ENCODE measurements at places on chromosomes 2 and 18.

DNA sequence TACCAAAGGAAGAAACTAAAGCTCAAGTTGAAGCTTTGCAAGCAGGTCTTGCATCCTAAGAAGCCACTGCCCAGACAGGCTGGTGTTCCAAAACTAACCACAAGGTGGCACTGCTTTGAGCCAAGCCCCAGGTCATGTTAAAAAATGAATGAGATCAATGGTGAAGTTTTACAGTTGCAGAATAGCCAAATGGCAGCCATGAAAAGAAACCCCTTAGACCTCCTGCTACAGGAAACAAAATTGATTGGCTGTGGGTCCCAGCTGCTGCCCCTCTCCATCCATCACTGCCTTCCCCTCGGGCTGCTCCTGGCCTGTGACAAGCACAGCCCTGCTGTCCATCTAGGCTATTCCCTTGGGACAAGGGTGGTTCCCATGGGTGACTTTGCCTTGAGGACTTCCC, 20.7 kb upstream of the MREG start:
- DNase-seq, result peak; percentile 45

GRCh38 chr18:25349926-25350487, 2.0 kb downstream of the ZNF521 start:
- no peak for DNase-seq

DNA sequence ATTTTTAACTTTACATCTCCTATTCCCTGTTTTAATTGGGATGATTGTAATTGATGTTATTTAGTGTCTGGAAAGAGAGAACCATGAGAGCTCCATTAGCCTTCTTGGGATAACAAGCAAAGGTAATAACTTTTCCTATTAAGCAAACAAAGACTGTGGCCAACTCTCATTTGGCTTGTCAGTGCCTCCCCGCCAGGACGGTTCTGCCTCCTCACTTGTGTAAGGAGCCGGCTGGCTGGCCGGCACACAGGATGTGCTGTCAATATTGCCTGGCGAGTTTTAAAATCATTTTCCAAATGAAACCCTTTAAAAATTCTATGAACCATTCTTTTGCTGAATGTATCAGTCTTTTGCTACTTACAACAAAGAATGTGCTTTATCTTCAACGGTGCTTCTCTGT, 898.3 kb downstream of the CPS1 start:
- DNase-seq, result no peak

- DNase-seq, result no peak
Measured at GRCh38 chr18:51952844-51953243, 387.2 kb upstream of the DCC start.

DNA sequence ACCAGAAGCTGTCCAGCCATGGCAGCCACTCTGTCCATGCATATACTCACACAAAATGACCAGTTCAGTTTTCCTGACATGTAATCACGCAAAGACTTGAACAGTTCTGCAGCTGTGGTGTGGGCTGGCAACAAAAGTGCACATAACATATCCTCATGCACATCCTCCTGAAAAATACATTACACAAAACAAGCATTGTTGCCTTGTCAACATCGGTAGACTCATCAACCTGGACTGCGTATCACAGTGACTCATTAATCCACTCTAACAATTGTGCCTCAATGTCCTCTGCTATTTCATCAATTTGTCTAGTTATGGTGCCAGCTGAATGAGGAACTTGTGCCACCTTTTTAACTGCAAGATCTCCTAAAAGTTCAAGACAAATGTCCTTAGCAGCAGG, 19.5 kb downstream of the RBKS start:
- no peak for DNase-seq

GRCh38 chr2:188324067-188324466, 32.4 kb downstream of the GULP1 start:
- DNase-seq, result no peak

DNA sequence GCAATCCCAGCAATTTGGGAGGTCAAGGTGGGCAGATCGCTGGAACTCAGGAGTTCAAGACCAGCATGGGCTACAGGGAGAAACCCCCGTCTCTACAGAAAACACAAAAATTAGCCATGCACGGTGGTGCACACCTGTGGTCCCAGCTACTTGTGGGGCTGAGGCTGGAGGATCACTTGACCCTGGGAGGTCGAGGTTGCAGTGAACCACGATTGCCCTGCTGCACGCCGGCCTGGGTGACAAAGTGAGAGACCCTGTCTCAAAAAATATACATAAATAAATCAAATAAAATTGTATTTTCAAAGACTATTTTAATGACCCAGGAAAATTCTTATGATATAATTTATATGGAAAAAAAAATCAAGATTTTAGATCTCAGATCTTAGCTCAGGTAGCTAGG, 191.5 kb downstream of the ZFP36L2 start:
- DNase-seq, result no peak

- no peak for DNase-seq
Measured at GRCh38 chr2:206802654-206803514, 37.5 kb downstream of the FASTKD2 start.

DNA sequence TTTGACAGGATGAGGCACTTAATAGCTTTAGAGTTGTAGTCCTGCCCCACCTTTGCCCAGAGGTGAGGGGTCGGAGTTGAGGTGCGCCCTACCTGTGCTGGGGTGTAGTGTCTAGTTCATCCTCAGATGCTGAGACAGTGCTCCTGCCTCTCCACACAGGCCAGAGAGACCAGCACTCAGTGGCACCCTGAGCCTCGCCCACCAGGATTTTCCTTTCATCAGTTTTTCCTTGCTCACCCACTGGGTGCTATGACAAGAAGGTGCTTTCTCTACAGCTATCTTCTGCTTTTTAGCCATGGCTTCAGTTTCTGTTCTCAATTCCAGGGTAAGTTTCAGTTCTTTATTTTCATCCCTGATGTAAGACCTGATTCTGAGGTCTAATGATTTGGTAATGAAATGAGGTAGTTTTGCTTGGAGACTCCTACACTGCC, 16.8 kb upstream of the TMEM131 start:
- no peak for DNase-seq

DNA sequence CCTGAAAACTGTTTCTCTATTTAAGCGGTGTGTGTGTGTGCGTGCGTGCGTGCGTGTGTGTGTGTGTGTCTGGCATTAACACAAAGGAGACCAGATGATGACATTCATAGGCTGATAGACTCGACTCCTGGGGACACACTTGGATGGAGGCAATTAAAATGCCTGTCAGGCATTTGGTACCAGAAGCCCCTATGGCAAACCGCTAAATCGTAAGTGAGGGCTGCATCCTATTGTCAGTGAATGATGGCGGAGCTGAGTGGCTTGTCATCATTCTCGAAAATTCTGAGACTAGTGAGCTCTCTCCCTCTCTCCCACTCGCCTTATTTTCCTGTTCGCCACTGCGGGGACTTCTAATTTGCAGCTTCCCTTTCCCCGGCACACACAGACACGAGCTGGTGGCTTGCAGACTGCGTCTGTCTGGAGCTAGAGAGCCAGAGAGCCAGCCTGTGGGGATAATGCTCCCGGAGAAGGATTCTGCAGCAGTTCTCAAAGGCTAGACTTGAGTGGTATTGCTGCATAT, 155.4 kb downstream of the MAP2 start:
- DNase-seq, result no peak

DNA sequence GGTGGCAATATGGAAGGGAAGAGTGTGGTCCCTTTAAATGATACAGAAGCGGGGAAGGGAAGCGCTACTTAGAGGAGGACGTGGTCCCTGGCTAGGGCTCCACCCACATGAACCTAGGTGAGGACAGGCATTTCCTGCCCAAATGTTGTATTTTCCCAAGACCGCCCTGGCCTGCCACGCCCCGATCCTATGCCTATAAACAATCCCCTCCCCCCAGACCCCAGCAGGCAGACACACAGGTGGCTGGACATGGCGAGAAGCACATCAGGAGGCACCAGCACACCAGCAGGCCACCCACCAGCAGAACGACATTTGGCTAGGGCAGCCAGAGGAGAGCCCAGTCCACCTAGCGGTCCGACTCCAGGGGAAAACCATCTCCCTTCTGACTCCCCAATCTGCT, 47.2 kb downstream of the METTL8 start:
- DNase-seq, result no peak

DNA sequence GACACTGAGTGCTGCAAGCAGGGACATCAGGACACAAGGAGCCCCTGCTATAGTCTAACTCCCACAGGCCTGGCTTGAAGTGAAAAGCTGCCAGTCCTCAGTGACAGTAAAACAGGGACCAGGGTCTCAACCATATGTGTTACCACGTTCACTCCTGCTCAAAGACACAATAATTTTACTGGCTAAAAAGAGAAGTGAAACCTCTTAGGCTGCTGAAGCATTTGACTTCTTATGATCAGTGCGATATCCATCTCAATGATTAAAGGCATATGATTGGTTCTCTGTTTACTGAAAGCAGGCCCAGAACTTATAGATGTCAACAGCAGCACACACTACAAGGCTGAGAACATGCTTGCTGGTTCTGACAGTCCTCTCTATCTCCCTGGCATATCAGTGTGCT, 129.8 kb upstream of the LMAN1 start:
- DNase-seq, result no peak

DNA sequence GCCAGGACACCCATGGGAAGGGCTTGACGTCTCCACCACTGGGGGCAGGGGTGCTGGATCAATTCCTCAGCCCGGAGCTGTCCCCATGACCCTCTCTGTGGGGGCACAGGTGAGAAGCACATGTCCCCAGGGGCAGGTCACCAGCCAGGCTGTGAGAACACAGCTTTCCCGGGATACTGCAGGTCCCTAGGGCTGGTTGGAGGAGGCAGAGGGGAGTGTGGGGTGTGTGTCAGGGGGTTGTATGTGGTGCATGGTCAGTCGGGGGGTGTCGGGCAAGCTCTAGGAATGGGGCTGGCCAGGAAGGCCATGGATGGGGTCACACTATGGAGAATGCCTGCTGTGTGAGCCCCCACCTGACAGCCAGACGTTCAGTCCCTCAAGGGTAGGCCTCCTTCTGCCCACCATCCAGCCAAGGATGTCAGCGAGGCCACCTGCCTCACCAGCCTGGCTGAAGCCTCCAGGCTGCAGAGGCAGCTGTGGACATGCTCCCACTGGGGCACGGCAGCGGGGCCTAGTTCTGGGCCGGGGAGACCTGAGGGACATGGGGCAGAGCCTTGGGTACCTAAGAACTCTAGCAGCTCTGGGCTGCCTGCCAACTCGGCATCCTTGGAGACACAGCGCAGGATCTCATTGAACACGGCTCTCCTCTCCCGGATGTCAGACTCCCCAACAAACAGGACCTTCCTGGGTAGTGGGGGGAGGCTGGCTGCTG, 10.3 kb downstream of the HS1BP3 start:
- DNase-seq, result no peak

DNA sequence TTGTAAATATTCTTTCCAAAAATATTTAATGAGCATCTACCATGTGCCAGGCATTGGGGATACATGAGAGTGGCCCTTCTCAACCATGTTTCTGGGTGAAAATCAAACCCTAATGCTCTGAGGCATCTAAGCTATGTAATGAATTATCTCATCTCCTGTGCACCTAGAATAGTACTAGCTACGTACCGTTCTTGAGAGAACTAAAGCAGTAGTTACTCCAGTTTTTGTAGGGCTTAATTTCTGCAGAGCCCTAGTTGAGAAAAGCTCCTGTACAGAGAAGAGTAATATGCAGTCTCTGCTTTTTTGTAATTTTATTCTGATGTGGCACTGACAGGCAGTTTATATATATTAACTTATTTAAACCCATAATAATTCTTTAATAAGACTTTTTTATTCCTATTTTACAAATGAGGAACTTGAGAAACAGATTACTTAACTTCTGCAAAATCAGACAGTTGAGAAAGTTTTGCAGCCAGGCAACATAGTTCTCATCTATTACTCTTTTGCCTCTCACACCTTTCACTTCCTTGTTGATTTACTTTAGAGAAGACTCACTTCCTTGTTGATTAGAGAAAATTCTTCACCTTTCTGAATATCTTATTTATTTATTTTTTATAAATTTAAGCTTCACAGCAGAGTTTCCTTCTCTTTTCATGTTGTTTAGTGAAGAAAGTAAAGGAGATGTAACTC, 3.1 kb downstream of the SPOPL start:
- DNase-seq, result no peak

GRCh38 chr18:47418746-47419145, 167.3 kb upstream of the SKOR2 start:
- no peak for DNase-seq

- DNase-seq, result no peak
Measured at GRCh38 chr18:79629606-79630005, 50.0 kb upstream of the CTDP1 start.

- no peak for DNase-seq
Measured at GRCh38 chr2:144801766-144802165, 281.8 kb upstream of the ZEB2 start.

DNA sequence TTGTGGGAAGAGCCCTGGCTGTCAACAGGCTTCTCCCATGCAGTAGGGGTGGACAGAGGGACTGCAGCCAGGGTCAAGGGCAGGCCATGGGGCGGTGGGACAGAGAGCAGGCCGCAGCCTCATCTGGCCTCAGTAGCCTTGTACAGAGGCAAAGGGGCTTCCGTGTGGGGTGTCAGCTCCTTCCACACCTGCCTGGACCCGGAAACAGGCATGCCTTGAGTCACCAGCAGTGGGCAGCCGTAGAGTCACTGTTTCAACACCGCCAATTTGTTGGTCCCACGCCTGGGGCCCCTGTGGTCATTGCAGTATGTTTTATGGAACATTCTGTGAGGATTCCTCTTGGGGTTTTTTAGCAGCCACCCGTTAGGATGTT, 173.0 kb downstream of the SMAD7 start:
- DNase-seq, result no peak

- no peak for DNase-seq
Measured at GRCh38 chr2:39772086-39772811, 6.8 kb downstream of the THUMPD2 start.

DNA sequence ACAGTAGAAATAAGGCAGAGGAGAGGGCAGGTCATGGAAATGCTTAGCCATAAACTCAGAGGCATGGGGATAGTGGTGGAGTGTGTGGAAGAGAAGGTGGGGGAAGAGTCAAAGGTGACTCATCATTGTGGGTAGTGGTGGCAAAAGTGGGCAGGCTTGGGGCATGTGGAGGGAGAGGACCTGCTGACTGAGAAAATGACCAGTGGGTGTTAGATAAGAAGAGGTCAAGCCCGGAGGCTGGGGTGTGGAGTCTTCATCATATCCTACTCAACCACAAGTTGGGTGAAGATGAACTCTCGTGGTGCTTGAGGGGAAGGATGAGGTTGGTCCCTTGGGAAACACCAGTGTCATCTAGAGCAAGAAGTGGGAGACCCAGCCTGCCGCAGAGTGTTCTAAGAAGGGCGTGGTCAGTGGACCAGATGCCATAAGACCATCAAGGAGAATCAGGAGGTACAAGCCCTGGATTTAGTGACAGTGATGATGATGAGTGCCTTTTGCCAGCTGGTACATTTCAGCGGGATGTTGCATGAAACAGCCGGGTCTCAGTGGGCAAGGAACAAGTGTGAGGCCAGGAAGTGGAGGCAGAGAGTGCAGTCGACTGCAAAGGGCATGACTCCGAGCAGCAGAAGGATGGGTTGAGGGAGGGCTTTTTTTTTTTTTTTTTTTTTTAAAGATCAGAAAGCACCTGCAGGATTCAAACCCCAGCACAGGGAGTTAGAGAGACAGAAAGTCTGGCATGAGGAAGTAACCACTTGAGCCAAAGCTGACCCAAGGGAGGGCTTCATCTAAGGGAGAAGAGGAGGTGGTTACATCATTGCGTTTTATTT, 122.6 kb upstream of the SPRED2 start:
- no peak for DNase-seq

GRCh38 chr2:14952400-14952963, 320.0 kb downstream of the LRATD1 start:
- no peak for DNase-seq

GRCh38 chr2:235694721-235695601, 201.1 kb downstream of the AGAP1 start:
- no peak for DNase-seq

GRCh38 chr18:35110554-35111485, 69.6 kb downstream of the MAPRE2 start:
- DNase-seq, result no peak

- DNase-seq, result peak; percentile 53
Measured at GRCh38 chr18:3450012-3450798, at the start of gene TGIF1. TSS of gene TGIF1 (plus strand) at chr18:3450172. CDS start at chr18:3450490, 318 bp downstream.
